Hematopoietic multipotent progenitor cell treated with erythropoietin and hydrocortisone succinate and interleukin-3 and kit ligand, for 4 days (in vitro differentiated cells): ENCODE measurements at places on chromosomes 2 and 18.

DNA sequence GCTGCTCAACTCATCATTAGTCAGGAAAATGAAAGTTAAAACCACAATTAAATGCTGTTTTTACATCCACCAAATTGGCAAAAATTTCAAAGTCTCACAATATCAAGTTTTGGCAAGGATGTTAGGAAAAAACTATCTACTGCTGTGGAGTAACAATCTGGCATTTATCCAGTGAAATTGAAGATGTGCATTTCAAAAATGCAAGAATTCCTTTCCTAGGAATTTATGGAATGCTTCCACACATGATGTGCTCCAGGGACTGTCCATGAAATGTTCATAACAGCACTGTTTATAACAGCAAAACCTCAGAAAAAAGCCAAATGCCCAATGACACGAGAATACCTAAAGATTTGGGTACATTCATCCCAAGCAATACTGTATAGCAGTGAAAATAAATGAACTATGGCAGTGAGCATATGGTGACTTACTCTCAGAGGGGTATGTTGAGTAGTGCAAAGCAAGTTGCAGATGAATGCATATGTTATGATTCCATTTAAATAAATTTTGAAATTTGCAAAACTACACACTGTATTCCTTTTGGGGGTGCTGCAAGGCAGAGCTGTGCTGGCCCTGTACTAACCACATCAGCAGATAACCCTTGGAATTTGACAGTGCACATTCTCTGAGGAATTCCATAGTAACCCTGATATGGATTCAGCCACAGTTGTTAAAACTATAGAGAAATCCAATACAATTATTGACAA, 41.3 kb upstream of the GYPC start:
- peak; percentile 23 for DNase-seq

- no peak for DNase-seq
Observed at GRCh38 chr2:182207049-182207746, 219.6 kb downstream of the PDE1A start.

DNA sequence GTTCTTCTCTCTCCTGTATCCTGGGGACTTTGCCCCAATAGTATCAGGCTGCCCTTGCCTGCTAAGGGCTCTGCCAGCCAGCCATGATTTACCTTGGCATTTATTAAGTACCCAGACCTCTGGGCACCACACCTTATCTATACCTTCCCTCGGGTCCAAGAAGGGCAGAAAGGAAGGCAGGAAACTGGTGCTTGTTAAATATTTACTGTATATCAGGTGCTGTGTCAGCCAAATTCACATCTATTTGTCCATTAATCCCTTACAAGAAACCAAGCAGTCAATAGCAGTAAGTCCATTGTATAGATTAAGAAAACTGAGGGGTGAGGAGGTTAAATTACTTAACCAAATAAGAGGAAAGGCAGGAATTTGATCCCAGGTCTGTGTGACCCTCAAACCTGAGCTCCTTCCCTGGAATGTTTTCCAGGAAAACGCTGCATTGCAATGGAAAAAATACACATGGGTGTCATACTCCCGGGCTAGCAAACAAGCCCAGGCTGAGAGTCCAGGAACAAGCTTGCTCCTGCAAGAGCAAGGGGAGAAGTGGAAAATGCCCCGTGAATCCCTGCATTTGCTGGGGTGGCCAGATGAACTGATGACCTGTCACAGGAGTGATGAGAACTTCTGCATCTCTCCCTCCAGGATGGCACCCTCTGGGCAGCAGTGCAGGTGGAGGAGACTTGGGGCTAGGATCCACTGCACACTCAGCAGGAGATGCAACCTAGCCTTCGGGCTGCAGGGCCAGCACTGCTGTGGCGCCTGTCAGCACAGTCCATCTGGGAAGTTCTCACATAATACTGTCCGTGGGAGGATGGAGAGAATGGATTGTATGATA, 30.4 kb downstream of the CIB4 start:
- DNase-seq, result no peak

DNA sequence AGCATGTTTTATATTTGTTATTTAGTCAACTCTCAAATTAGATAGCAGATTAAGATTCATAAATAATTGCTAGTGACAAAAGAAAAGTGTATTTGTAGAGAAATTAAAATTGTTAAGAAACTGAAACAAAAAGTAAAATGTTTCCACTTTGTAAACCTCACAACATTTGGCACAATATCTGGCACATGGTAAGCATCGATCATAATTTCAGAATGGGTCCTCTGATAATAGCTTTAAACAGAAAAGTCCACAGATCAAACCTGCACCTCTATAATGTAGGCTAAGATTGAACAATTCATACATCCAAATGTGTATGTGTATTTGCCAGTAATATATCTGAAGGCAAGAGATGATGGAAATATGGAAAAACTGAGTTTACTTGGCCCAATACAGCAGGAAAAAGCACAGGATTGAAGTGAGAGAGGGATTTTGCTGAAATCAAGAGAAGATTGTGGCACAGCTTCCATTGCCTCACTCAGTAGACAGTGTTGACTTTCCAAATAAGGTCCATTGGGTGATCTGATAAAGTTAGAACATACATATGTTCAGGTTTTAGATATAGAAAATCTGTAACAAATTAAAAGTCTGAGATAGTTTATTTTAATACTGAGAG, 39.4 kb downstream of the COBLL1 start:
- DNase-seq, result no peak

GRCh38 chr18:73594749-73595148, 552.9 kb downstream of the FBXO15 start:
- DNase-seq, result no peak

- peak; percentile 74 for DNase-seq
Observed at GRCh38 chr18:63444580-63444979, 22.3 kb upstream of the VPS4B start.

DNA sequence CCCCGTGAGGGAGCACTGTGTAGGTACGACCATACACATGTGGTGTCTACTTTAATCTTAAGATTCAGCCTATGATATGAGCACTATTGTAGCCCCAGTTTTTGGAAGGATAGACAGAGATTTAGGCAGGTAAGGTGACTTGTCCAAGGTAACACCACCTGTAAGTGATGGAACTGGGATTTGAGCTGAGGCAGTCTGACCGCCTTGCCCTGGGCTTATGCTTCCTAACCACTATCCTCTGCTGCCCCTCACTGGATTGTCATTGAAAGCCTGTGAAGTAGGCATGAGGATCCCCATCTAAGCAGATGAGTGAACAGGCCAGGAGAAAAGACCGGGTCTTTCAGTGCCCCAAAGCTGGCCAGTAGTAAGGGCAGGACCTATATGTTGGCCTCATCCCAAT, 343.8 kb downstream of the CYRIA start:
- peak; percentile 49 for DNase-seq

DNA sequence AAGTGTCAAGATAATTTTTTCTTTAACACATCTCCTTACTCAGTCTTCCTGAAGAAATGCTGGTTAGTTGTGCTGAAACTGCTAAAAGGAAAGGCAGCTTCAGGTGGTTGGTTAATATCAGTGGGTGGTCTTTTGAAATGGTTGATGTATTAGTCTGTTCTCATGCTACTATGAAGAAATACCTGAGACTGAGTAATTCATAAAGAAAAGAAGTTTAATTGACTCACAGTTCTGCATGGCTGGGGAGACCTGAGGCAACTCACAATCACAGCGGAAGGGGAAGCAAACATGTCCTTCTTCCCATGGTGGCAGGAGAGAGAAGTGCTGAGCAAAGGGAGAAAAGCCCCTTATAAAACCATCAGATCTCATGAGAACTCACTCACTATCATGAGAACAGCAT, 125.9 kb upstream of the CYRIA start:
- DNase-seq, result no peak
